Stimulated activated CD8-positive, alpha-beta memory T cell treated with anti-CD3 and anti-CD28 coated beads, Interleukin-4, amount 100 ng/mL, for 24 hours (primary cell): ENCODE measurements at places on chromosomes 2 and 18.

DNA sequence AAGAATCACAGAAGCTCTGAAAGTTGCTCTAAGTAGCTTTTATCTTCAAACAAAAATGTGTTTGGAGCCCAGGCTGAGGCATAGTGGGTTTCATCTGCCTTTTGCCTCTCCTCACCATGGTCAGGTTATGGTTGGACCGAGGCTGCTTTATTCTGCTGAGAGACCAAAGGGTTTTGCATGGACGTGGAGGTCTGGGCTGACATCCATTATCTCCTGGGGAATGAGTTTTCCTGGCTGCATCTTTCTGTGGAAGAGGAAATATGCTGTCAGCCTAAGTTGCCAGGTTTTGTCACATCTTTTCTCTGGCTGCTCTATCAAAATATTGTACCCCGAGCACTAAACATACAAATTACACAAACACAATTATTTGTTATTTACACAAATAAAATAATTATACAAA, 223.2 kb downstream of the LDLRAD4 start:
- no peak for DNase-seq

DNA sequence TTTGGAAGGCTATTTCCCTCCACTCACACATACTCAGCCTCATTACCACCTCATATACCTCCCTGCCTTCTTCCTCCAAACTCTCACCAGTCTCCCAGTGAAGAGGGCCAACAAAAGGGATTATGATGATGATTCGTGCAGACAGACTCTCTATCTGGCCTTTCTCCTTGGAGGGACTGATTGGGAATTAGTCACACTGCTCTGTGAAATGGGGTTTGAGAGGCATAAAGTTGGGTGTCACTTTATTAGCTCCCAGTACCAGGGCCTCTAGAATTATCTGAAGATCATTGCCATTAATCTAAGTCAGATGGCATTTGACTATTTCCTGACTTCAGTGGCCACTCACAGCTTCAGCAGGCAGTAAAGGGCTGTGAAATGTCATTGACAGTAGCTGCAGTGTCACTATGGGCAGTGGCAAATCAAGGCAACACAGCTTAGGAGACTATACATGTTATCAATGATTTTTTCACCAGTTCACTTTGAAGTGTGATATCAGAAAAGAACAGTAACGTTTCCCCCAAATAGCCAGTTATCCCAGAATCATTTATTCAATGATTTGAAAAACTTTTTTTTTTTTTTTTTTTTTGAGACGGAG, 17.4 kb downstream of the CNRIP1 start:
- no peak for DNase-seq

DNA sequence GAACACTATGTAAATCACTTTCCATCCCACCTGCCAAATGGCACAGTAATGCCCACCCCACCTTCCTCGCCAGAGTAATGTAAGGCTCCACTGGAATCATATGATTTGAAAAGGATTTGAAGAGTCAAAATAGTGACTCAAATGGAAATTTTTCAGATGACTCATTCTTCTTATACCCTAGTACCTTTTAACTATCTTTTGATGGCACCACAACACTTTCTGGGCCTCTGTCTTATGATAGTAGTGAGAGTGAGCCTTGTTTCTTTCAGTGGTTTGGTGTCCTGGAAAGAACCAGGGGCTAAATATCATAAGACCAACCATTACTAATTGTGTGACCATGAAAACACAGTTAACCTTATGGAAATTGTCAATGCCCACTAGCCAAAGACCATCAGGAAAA, 235.4 kb upstream of the SLC14A2 start:
- no peak for DNase-seq

DNA sequence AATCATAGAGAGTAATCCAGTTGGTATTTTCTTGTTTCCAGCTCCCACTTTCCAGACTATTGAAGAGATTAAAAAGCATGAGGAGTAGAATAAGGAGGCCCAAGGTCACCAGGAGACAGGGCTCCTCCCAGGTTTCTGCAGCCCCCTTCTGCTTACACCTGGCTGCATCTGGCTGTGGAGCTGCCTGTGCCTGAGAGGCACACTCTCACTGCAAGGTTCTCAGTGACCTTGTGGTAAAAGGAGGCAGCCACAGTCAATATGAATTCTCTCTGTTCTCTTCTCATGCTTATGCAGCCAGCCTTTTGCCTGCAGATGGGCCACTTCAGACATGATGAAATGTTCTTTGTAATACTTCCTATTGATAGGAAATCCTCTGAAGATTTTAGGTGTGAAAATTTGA, 233.7 kb downstream of the MYO3B start:
- DNase-seq, result no peak
